ENCODE measurements at places on chromosomes 3 and 15.

DNA sequence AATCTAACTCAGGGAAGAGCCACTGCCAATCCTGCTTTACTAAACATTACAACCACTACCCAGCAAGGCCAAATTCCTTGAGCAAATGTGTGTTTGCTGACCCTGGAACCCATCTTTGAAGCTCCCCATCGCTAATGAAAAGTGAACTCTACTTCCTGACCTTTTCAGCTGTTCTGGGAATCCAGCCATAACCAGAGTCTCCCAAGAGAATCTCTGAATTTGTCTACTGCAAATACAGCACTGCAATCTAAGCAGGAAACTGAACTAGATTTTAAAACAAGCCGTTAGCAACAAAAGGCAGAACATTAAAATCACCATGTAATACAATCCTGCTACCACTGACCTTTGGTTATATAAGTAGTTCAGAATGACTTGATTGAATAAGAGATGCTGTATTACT is 309.2 kb downstream of the MAGI1 start:
- no peak for DNase-seq

DNA sequence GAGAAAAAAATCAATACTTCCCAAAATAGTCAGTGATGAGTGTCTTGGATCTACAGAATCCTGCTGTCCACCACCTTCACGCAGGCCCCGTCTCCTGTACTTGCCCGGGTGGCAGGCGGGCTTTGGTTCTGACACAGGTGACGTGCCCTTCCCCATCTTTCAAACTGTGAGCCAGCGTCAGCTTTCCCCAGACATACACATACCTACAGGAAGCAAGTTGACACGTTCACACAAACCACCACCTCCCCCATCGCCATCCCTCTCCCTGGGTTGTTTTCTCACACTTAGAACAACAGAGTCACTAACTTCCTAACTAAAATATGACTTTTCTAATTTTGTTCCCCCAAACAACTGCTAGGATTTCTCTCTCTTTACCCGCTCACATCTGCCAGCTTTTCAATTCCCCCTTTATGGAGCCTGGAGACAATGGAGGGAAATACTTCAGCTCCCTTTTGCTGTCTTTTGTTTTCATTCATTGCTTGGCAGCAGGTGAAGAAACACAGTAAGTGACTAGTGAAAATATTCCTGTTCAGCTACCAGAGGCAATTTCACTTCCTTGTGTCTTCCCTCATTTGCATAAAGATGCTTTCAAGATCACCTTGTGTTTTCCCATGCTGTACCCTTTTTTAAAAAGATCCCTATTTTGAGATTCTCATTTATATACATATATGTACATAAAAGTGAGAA is 248.3 kb downstream of the SLCO3A1 start:
- no peak for DNase-seq

GRCh38 chr3:122031123-122031468 is 9.0 kb upstream of the ILDR1 start:
- no peak for DNase-seq

DNA sequence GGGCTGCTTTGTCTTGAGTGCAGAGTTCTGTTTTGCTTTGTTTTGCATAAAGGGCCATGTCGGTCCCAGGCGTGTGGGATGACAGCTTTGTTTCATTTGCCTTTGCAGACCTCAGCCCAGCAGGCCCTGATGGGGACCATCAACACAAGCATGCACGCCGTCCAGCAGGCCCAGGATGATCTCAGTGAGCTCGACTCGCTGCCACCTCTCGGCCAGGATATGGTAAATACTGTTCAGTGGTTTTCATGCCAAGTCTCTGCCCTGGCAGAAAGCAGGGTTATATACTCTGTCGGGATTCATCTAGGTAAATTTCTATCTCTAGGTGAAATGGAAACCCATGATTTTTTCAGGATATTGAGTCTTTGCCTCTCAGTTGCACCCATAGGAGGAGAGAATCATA is 343.9 kb upstream of the TPM1 start:
- no peak for DNase-seq

- DNase-seq = no peak
These were observed 2.1 kb downstream of the TNK2 start for GRCh38 chr3:195905970-195906864.

- DNase-seq = no peak
These were observed 90.6 kb downstream of the IQSEC1 start for GRCh38 chr3:12982619-12983101.

- DNase-seq = peak; percentile 72
These were observed 11.6 kb downstream of the XIRP1 start for GRCh38 chr3:39180546-39181346.

DNA sequence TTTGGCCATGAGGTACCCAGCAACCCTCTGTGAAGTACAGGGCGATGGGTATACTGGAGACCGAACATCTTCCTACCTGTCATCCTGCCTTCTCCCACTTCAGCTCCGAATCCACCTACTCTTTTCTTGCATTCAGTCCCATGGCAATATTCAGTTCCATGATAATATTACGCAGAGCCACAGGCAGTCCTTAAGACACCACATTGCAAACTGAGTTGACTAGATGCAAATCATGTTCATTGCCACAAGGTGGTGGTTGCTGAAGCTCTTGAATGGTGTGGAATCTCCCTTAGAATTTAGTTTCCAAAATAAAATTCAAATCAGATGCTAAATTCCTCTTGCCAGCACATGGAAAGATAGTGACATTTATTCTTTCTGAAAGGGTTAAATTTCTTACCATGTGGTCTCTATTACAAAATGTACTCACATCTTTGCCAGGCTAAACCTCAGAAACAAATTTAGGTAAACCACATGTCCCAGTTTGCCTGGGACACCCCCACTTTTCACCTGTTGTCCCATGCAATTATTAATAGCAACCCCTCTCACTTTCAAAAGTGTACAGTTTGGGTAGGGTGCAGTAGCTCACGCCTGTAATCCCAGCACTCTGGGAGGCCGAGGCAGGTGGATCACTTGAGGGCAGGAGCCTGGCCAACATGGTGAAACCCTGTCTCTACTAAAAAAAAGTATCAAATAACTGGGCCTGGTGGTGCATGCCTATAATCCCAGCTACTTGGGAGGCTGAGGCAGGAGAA is 1.7 kb upstream of the NME9 start:
- DNase-seq = no peak

DNA sequence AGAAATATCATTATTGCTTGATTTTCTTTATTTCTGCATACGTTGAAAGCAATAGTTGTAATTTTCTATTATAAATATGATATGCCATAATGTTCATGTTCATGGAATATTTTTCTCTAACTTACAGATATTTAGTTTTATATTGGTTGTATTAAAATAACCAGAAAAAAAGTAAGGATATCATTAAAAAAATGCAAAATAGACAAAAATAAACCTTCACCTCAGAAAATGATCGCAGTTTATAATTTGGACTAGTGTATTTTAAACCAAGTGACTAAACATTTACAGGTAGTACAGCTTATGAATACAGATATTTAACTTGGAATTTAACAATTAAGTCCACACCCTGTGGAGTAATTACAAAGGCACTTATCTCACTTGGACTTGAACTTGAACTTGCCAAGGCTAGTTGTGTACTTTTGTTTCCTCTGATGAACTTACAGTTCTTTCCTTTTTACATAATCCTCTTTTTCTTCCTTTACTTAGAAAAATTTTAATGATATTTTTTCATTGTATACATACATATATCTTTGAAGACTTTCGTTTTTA is 156.7 kb downstream of the CHL1 start:
- DNase-seq = no peak

DNA sequence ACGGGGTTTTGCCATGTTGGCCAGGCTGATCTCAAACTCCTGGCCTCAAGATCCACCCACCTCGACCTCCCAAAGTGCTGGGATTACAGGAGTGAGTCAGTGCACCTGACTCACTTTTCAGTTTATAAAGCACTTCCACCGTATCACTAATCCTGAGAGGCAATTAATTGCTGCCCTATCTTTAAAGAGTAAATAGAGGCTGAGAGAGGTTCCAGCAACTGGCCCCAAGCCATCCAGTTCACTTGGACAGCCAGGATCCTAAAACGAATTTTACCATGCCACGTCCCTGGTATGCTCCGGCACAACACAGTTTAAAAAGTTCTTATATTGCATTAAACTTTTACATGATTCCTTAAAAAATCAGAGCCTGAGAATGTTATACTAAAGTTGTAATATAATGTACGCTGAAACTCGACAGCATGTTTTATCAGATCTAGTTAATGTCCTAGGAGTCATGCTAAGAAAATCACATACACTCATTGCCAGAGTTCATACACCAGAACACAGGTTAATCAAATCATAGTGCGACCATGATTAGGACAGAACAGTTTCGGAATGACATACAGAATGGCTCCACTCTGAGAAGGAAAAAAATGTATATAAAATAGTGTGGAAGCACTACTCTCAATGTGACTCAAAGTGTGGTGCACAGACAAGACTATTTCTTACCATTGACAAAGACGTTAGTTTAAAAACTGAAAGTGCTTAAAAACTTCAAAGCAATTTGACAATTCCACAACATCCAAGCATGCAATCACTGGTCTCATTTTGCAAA is 125.4 kb downstream of the ULK4 start:
- DNase-seq = no peak

Measured in stimulated activated CD4-positive, alpha-beta T cell treated with anti-CD3 and anti-CD28 coated beads, Interleukin-1b, Interleukin-23, amount 100 ng/mL, for 1 hour (primary cell).